ENCODE measurements at places on chromosomes 6 and 20.
A peak's percentile ranks its signal among the peaks of the same experiment; 100 is the strongest.

GRCh38 chr6:155660251-155660977 is 204.8 kb upstream of the NOX3 start:
- DNase-seq: no peak

GRCh38 chr6:100979267-100979666 is 98.1 kb upstream of the ASCC3 start:
- no peak for DNase-seq

DNA sequence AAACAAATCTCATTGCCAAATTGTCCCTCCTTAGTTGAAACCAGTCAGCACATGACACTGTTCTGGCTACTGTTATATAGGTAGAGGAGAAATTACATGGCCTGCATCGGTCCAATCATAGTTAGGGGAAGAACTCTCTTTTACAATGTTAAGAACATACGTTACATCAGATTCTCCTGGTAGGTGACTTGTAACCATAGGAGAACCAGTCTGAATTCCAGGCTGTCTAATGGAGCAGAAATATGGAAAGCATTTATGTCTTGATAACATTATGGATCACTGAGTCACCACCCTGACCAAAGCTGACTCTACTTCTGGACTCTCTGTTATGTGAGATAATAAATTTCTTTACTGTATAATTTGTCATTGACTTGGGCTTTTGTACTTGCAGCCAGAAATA is 40.9 kb downstream of the HTR1E start:
- DNase-seq: no peak

- DNase-seq: peak; percentile 89
These were observed 141.1 kb downstream of the CEP57L1 start for GRCh38 chr6:109236115-109237076.

DNA sequence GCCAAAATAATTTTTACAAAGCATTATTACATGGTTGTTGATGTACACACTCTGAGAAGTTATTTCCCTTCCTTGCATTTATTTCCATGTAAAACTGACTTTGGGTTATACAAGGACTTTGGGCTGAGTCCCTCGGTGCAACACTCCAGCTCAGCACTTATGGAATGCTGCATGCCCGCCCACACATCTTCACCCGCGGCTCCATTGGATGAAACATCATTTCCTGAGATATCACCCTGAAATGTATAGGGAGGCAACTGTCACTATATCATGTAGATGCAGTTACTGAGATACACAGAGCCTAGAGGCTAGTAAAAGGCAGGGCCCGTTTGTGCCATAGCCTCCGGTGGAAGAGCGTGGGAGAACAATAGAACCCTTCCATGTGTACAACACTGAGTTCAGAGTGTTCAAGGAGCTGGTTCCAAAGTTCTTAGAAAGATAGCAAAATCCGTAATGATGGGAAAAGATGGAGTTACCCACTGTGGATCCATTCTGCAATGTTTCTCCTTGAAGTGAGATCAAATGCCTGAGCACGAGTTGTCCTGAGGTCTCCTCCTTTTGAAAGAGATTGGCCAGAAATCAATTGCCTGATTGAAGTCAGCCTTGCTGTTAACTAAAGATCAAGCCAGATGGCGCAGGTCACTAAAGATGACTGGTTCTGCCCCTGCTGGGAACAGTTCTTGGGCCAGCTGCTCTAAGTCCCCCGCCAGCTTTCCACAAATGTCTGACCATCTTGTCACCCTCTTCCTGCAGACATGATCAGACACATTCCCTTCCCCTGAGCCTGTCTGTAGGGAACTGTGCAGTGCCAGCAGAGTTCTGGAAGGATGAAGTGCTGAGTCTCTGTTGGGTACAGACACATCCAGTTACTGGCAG is 100.9 kb upstream of the IYD start:
- DNase-seq: no peak

GRCh38 chr6:57019434-57019833 is 27.1 kb upstream of the KIAA1586 start:
- no peak for DNase-seq

DNA sequence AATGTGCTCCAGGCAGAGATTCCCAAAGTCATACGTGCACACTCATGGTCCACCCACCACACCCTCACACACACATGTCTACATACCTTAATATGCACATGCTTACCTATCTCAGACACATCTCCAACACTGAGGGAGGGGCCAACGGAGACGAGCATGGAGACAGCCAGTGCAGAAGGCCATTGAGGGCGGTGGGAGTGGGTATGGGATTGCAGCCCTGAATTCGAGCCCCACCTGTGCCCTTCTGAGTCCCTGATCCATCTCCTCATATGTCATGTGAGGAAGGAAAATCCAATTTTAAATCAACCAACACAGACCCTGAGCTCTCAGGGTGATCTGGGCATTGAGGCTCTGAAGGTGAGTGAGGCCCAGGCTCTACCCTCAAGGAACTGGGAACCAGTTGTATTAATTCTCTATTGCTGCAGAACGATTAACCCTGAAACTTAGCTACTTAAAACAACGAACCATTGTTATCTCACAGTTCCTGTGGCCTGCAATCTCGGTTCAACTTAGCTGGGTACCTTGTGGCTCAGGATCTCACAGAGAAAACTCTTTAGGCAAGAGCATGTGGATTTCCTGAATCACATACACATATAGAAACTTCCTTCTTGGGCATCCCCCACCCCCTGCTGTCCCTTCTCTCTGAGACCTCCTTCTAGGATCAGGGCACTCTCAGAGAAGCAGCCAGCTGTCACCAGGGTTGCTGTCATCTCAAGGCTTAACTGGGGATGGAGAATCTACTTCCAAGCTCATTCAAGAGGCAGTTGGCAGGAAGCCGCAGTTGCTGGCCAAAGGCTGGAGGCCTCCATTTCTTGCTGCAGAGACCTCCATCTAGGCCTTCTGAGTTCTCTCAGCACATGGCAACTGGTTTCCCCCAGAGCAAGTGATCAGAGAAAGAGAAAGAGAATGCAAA is 28.3 kb downstream of the GLP1R start:
- no peak for DNase-seq

DNA sequence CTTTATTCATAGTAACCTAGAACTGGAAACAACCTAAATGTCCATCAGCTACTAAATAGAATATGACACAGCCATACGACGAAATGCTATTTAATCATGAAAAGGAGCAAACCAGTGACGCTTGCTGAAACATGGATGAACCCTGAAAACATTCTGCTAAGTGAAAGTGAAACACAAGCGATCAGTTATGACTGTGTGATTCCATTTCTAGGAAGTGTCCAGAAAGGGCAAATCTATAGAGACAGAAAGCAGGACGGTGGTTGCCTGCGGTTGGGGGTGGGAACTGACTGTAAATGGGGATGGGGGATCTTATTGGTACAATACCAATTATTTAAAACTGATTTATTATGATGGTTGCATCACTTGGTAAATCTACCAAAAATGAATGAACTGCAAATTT is 126.8 kb downstream of the IPCEF1 start:
- DNase-seq: no peak

- DNase-seq: peak; percentile 70
These were observed 120.4 kb downstream of the SYNDIG1 start for GRCh38 chr20:24589815-24590177.

DNA sequence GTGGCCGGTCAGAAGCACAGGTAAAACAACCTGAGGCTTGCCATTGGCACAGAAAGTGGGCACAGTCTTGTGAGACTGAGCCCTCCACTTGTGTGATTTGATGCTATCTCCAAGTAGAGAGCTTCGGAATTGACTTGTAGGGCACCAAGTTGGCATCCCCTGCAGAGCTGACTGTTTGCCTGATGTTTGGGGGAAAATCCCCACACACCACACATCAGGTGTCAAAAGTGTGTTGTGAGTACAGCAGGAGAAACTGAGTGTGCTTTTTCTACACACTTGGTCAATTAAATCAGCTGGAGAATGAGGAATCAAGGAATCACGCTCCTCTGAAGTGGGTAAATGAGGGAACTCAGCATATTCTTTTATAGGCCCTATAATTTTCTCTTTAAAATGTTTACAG is 989 bp downstream of the SERINC3 start:
- DNase-seq: no peak

GRCh38 chr20:25253606-25254275 is 5.9 kb downstream of the PYGB start:
- DNase-seq: no peak

DNA sequence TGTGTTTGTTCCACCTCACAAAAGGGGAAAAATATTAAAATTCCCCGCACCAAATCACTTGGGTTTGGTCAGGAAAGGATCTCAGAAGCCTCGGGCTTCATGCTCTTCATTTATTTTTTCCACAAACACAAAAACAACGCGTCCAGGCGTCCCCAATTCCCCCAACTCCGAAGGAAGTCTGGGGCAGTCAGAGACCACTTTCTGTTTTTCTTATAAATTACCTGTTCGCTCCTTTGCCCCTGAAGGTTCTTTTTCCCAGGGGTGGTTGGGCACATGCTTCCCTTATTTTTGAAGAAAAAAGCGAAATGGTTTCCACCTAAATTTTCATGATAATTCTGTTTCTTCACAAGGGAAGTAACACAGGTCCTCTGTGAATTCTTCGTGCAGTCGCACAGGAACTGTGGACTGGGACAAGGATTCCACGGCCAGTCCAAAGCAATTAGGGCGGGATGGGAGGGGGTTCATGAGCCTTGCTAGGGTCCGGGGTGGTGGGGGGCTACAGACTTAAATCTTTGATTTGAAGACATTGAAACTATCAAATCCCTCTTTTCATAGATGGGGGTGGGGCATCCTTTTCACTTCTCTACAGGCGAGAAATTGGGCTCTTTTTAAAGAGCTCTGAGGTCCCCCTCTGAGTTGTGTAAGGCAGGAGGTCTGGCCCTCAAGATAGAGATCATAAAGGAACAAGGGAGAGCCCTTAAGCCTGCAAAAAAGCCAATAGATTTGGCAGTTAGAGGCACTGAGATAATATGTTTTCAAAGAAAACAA is 30.5 kb upstream of the HFE start:
- DNase-seq: peak; percentile 63

DNA sequence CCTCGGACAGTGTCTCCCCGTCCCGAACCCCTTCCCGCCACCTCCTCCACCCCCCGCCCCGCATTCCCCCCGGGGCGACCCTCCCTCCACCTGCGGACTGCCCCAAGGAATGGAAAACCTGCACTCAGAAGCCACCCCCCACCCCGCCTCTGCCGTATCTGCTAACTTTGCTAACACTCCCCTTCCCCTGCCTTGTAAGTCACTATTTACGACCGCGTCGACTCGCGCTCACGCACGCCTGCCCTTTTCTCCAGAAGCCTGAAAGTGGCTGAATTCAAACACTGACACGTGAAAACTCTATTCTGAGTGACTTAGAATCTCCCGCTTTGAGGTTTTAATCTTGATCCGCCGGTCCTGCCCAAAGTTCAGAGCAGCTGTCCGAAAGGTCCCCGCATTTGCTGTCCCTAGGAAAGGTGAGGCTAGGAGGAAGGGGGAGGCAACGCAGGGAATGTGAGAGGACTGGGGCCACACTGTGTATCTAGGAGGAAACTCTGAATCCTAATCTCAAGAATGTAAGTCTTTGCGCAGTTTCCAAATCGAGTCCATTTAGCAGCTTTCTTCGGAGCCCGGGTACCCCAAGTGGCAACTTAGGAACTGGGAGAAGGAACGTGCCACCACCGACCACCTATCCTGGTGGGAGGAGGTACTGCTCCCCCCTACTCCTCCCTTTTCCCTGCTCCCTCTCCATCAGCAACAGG is 9.3 kb upstream of the POU3F2 start:
- no peak for DNase-seq

- DNase-seq: no peak
These were observed 712.4 kb downstream of the EPHA7 start for GRCh38 chr6:92706976-92707375.

GRCh38 chr6:126118058-126118755 is 131.9 kb downstream of the TRMT11 start:
- peak; percentile 37 for DNase-seq

- no peak for DNase-seq
These were observed 4.9 kb upstream of the IPCEF1 start for GRCh38 chr6:154361476-154361875.

- no peak for DNase-seq
These were observed 587.5 kb downstream of the RFPL4B start for GRCh38 chr6:112934433-112935327.

DNA sequence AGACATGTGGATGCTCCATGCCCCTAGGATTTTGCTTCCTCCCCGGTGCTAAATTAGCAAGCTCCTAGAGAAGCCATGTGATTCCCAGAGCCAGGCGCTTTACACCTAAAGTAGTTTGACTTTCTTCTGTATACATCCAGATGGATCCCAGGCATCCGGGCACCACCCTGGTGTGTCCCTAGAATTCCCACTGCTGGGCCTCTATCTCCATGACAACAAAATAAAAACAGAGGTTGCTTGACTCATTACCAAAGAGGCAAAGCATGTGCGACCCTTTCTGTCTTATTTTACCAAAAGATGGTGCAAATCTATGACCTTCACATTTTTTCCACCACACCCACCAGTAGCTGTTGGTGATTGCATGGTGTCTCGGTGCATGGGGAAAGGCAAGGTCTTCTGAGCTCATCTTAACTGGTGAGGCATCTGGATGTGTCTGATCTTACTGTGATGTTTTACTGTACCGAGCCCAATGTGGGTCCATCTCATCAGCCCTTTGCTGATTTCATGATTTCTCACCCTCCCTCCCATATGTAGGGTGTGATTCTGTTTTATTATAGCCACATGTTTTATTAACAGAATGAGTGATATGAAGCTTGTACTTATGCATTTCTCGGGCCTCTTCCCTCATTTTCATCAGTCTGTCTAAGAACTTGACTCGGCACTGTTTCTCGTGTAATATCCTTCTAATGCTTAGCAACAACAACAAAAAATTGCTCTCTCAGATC is 27.4 kb upstream of the VAPB start:
- DNase-seq: no peak

DNA sequence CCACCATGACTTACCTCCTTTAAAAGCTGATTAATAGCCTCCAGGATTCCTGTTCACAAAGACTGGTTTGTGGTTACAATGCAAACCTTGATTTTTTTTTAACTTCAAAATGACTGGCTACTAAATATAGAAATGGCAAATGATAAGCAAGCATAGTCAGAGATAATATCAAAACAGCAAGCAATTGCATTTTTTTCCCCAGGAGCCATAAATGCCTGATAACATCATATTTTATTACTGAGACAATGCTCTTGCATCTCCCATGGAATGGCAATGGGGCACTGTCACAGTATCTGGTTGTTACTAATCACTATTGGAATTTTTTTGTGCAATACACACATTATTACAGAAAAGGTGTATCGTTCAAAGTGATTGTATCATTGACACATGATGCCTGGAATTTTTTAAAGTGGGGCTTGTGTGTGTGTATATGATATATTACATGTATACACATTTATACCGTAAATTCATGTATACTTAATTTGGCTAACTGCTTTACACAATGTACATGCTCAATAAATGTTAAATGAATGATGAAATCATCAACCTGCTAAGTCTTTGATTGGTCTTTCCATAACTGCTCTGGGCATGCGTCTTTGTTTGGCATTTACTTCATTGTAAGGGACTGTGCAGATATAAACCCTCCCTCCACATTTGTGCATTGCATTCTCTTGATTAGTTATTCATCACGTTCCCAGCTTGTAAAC is 980 bp upstream of the SALL4 start:
- no peak for DNase-seq

Data from SK-N-DZ (cell line).